T47D (cell line): ENCODE measurements at places on chromosomes 13 and 19.

GRCh38 chr19:44666852-44667556 is 4.3 kb upstream of the CEACAM19 start:
- no peak for DNase-seq

DNA sequence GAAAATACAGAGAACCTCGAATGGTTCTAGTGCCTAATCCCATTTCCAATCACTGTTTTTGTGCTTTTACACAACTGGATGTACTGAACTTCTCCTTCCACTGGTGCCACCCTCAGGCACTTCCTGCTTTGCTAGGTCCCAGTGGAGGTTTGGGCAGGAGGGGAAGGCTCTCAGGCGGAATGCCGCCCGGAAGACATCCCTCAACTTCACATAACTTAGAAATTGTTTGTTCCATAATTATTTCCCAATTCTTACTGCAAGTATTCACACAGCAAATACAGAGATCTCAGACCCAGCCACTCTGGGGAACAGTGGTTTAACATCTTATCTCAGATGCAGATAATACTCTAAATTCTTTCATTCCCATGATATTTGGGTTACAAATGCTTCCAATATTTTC is 195.7 kb upstream of the IPO5 start:
- no peak for DNase-seq

- DNase-seq = peak; percentile 61
Measured at GRCh38 chr13:43232873-43233265, 209.5 kb downstream of the DNAJC15 start.

DNA sequence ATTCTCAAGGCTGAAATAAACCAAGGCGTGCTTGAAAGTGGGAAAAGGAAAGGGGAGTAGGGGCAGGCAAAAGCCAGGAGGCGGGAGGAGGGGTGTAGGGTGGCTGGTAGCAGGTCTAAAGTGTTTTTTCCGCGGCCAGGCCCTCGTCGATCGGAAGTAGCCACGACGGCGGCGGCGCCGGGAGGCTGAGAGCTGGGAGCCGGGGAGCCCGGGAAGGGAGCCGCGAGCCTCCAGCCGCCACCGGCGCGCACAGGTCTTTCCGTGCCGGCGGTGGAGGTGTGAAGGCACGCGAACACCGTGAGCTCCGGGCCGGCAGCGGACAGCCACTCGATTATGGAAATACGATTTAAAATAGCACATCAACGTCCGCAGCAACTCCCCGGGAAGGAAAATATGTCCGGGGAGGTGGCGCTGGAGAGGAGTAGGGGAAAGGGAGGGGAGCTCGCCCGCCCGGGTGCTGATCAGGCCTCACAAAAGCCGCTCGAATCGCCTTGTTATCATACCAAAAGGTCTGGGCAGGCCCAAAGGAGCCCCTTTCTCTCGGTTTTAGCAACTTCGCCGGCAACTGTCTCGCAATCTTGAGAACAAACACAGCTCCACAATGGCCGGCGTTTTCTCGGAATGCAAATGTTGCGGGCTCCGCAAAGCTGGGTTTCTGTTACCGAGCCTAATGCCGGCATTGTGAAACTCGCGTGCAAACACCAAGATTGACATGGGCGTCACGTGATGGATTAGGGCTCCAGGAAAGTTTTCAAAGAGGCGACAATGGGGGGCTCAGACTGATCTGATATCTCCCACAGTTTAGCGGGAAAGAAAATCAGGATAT is 2.9 kb upstream of the PCDH8 start:
- DNase-seq = peak; percentile 41

DNA sequence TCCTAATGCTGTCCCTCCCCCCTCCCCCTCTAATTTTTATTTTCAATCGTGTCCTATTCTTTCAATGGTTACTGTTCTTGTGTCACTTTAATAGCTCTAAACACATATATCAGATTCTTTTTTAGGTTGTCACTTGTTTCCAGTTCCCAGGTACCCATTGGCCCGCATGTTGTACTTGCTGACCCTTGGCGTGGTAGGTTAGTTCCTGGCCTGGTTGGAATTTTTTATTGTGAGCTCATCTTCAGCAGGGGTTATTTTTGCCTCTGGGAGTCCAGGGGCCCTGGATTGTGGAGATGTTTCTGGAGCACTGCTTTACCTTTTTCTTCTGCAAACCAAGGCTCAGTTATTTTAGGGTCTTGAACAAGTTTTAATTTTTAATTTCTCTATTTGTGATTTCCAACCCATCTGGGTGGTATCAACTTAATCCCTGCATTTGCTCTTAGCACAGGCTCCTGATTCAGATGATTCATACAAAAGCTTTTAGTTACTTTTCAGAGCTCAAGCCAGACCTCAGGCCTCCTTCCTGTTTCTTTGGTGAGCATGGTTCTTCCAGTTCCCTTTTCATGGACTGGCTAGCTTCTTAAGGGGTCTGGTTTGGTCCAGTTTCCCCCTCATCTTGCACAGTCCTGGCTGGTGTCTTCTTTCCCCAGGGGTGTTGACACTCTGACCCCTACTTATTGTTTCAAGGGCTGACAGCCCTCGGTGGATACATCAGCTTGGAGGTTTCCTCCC is 220.5 kb downstream of the TM9SF2 start:
- no peak for DNase-seq

- DNase-seq = no peak
Measured at GRCh38 chr19:10828981-10829821, 6.8 kb downstream of the TMED1 start.

DNA sequence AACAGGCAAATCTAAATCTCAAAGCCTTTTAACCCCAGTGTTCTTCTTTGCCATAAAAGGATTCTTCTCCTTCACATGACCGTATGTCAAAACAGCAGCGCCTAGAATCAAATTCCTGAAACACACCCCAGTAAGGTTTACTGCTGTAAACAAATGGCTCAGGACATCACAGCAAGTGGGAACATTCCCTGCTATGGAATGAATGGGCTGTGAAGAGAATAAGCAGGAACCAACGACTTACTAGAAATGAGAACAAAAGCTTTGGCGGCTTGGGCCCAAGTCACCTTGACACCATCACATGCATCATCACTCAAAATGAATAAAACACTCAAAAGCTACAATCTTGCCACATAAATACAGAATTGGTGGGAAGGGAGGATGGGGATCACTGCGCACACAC is 80.4 kb upstream of the SPATA13 start:
- DNase-seq = no peak
